Activated CD4-positive, CD25-positive, alpha-beta regulatory T cell treated with anti-CD3 and anti-CD28 coated beads, Interleukin-2, amount 50 U/mL, for 72 hours (primary cell): ENCODE measurements at places on chromosomes 5 and 9.

GRCh38 chr5:55636177-55636576 is 75.9 kb downstream of the SLC38A9 start:
- DNase-seq = no peak

- DNase-seq = no peak
Measured at GRCh38 chr5:170277867-170278281, 19.7 kb downstream of the LCP2 start.

GRCh38 chr9:11092974-11093373 is 480.2 kb upstream of the PTPRD start:
- no peak for DNase-seq

- DNase-seq = no peak
Measured at GRCh38 chr9:30075451-30076199, 2308.8 kb upstream of the ACO1 start.

GRCh38 chr9:104028827-104029226 is 65.3 kb upstream of the SMC2 start:
- DNase-seq = no peak

- DNase-seq = no peak
Measured at GRCh38 chr9:31259824-31260223, 1124.6 kb upstream of the ACO1 start.

- no peak for DNase-seq
Measured at GRCh38 chr5:73672132-73672531, 46.1 kb downstream of the ARHGEF28 start.

DNA sequence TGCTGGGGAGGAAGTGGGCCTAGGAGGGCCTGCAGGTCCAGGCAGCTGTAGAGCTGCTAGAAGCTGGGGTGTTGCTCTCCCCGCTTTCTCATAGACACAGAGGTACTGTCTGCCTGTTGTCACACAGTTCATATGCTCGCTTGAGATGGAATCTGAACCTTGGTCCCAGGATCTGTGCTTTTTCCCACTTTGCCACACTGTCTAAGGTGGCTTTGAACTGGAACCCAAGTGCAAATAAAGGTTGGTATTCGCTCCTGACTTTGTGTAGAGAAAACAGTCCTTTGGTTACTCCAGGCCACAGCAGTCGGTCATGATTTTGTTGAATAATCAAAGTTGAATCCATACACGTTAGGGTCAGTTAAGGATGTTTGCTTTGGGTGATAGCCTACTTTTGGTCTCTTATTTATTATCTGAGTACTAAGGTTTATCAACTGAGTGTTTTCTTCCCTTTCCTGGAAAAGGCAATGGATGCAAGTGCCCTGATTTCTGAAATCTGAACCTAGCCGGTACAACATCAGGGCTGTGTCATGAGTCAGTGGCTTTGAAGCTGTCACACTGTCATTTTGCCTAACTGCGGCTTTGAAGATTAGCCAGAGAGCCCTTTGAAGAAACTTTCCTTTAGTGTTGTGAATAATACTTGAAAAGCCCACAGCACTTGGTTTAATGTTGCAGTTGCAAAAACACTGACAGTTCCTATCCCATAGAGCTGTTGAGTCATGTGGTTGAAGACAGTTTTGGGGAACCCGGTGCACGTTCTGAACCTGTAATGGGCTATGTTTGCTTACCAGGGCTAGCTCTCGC is 41.3 kb downstream of the HABP4 start:
- DNase-seq = no peak

- DNase-seq = no peak
Measured at GRCh38 chr9:108983885-108984284, 29.4 kb downstream of the CTNNAL1 start.
